Activated gamma-delta T cell treated with anti-CD3 and anti-CD28 coated beads, Interleukin-2, amount 50 U/mL, for 16 hours (primary cell): ENCODE measurements at places on chromosomes 11 and 22.

- DNase-seq, result no peak
Observed at GRCh38 chr22:28674121-28674563, 5.5 kb downstream of the TTC28 start.

- no peak for DNase-seq
Observed at GRCh38 chr11:86781546-86781945, 18.8 kb upstream of the PRSS23 start.

DNA sequence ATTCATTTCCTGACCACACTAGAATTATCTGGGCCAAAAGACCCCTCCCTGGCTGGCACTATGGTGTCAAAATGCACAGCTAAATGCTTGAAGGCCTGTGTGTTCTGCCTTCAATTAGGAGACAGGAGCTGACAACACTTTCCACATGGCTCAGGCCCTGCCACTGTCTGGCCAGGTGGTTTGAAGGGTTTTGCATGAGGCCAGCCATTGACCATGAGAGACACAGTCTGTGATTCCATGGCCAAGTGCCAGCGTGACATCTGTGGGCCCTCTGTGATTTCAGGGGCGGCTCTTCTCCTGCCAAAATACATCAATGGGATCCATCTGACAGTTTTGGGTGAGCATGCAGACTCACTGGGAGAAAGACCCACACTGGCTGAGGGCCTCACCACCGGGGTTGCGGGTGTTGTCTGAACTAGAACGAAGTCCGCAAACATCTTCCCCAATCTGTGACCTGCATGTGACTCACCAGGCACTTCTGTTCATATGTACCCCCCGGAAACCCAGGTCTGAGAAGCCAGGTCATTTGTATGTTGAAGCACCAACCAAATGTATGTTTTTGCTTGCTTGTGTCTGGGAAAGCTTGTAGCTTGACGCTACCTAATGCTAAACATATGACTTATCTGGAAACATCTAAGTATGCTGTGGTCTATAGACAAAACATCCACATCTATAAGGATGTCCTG is 20.7 kb upstream of the NAV2 start:
- no peak for DNase-seq

DNA sequence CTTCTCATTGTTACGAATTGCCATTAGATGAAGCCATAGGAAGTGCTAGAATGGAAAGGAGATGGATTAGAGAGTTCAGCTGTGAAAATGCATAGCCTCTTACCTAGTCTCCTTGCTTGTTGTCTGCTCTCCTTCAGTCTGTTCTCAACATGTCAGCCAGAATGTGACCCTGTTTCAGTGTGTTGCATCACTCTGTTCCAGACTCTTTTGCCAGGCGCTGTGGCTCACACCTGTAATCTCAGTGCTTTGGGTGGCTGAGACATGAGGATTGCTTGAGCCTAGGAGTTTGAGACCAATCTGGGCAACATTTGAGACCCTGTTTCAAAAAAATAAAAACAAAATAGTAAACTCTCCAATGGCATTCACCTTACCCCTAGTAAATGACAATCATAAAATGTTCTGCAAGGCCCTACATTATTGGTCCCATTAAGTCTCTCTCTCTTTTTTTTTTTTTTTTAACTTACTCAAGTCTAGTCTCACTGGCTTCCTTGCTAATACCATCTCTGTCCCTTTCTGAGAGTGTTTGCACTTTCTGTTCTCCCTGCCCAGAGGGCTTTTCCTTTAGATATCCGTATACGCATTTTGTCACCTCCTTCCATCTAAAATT is 39.4 kb downstream of the CYP2R1 start:
- no peak for DNase-seq

- no peak for DNase-seq
Observed at GRCh38 chr11:110200241-110200640, 96.2 kb downstream of the RDX start.

- no peak for DNase-seq
Observed at GRCh38 chr11:44952082-44952481, 1.4 kb upstream of the TP53I11 start.

- DNase-seq, result no peak
Observed at GRCh38 chr11:126163074-126163700, 48.3 kb downstream of the RPUSD4 start.

DNA sequence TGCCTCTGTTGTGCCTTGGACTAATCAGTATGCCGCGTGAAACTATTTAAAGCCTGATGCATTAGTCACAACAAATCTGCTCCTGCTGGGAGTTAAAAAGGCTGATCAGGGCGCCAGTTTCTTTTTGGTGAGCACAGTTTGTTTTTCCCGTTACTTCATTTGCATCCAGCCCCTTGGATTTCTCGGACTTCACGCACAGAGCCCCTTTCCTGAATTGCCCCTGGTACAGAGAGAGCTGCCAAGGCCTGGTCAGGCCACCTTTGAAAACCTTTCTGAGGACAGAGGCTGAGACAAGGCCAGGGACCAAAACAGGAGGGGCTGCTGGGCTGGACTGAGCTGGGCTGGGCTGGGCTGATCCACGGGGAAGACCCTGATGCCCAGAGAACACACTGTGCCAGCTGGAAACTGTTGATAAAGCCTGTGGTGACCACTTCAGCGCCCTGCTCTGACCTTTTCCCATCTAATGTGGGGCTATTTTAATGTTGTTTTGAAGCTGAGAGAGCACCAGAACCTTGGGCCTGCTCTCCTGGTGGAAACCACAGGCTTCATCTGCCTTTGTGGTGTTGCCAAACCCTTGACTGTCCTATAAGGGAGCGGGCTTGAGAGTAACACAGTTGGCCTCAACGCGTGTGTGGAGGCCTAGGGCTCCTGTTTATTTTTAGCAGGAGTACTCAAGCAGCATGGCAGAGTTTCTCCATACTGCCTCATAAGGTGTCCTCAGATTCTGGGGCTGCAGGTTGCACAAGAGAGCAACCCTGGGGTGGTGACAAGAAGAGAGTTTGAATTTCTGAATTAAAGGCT is 44.2 kb downstream of the NAV2 start:
- DNase-seq, result no peak

DNA sequence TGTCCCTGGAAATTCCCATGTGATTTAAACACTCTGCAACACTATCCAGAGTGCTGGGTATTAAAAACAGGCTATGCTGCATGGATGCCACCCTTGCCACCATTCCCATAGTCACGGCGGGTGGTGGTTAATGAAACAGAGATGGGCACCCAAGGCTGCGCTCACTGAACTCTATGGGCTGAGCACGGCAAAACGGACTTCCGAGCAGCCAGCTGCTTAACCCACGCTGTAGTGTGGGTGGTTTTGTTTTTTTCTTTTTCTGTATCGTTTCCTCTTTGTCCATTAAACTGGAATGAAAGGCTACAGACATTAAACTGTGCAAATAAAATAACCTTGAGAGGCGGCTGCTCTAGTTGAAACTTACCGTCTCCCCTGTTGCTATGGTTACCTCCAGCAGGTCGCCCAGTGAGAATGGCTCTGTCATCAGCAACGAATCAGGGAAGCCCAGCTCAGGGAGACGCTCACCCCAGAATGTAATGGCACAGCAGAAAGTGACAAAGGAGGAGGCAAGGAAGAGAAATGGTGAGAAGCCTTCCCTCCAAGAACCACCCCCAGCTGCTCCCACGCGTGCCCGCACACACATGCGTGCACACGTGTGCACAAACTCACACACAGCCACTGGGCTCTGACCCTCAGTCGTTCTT is 102.1 kb downstream of the C11orf91 start:
- no peak for DNase-seq

- DNase-seq, result no peak
Observed at GRCh38 chr11:30346068-30346688, 23.3 kb downstream of the ARL14EP start.

GRCh38 chr22:38504731-38505540 is 1.2 kb downstream of the DDX17 start:
- DNase-seq, result peak; percentile 26

- DNase-seq, result no peak
Observed at GRCh38 chr11:110293389-110293788, 3.0 kb downstream of the RDX start.

- DNase-seq, result no peak
Observed at GRCh38 chr11:64542172-64543125, 48.6 kb upstream of the SLC22A12 start.

- no peak for DNase-seq
Observed at GRCh38 chr22:35133702-35134380, 67.9 kb downstream of the ISX start.

- no peak for DNase-seq
Observed at GRCh38 chr11:131354251-131354701, 16.1 kb upstream of the NTM start.

GRCh38 chr11:17328871-17329494 is 22.6 kb upstream of the NCR3LG1 start:
- no peak for DNase-seq

- DNase-seq, result no peak
Observed at GRCh38 chr22:23565305-23565914, 14.7 kb downstream of the IGLL1 start.
